Kidney epithelial cell (primary cell): ENCODE measurements at places on chromosomes 11 and 22. TPM values are rescaled to one million over a fixed set of nuclear protein-coding genes. Genes with fewer than 3 reads are reported as not detected.

Gene CFAP300
- 0.33 and 0.96 TPM in 2 replicates for total RNA-seq

Gene ADM
- total RNA-seq: 59.8 and 68.1 TPM in 2 replicates

Gene MRPL23
- 163 and 190 TPM in 2 replicates for total RNA-seq

Gene CNIH2
- total RNA-seq: 0.04 and 0.21 TPM in 2 replicates

Gene CREB3L1
- 3.2 and 4.5 TPM in 2 replicates for total RNA-seq

Gene ASRGL1
- total RNA-seq: 20.3 and 21.7 TPM in 2 replicates

Gene OR5P2
- total RNA-seq: not detected in 2 replicates

Gene SCGB1C1
- not detected in 2 replicates for total RNA-seq

Gene TRPM5
- not detected in 2 replicates for total RNA-seq

Gene SLC22A6
- total RNA-seq: not detected in 2 replicates

Gene TSPAN18
- total RNA-seq: 4.7 and 5.2 TPM in 2 replicates

DNA sequence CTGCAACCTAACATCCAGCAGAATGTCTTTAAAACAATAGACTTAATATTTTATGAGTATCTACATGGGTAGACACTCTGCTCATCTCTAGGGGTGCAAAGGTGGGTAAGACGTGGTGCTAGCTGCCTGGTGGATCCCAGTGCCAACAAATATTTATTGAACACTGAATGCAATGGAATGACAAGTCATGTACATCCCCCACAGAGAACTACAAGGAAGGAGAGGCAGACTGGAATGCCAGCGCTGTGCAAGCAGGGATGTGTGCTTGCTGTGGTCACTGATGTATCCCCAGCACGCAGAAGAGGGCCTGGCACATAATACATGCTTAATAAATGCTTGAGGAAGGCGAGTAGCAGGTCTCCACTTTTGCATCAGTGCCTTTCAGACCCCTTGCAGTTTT is 61.9 kb downstream of the CD6 start:
- no peak for DNase-seq

- no peak for DNase-seq
Measured at GRCh38 chr11:65013888-65014725, at the start of gene ARL2. ARL2 (plus strand) TSS chr11:65014160; CDS start chr11:65014208, 48 bp downstream.

DNA sequence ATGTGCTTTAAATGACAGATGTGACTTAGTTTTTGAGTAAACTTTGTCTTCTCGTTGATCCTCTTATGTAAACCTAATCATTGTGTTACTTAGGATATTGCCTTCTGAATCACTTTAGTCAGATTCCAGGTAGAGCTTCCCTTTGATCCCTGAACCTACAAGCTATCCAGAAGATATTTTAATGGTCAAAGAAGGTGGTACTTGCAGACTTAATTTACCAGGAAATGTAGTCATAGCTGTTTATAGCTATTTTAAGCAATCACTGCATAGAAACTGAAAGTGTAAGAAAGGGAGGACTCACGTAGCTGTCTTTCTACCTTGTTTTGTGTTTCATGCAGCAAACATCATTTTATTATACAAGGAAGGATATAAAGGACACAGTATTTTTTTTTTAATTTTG is 189.5 kb downstream of the DDX10 start:
- no peak for DNase-seq

- no peak for DNase-seq
Measured at GRCh38 chr11:124879493-124880289, 14.5 kb downstream of the ROBO3 start.

DNA sequence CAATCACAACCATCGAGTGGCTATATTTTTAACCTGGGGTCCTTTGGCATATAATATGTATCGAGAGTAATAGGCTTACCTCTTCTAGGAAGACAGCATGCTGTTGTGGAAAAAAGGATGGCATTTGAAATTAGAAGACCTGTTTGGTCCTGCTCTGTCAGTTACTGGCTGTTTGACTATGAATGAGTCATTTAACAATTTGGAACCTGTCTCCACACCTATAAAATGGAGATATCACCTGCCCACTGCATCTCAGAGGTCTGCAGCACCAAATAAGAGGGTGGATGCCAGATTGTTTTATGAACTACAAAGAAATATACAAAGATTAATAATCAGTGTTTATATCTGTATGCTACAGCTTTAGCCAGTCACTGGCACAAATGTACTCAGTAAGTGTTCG is 60.8 kb downstream of the SLC25A17 start:
- no peak for DNase-seq
